ENCODE measurements at places on chromosomes 12 and 14.

GRCh38 chr14:76995279-76996035 is 33.1 kb downstream of the IRF2BPL start:
- DNase-seq, result no peak

DNA sequence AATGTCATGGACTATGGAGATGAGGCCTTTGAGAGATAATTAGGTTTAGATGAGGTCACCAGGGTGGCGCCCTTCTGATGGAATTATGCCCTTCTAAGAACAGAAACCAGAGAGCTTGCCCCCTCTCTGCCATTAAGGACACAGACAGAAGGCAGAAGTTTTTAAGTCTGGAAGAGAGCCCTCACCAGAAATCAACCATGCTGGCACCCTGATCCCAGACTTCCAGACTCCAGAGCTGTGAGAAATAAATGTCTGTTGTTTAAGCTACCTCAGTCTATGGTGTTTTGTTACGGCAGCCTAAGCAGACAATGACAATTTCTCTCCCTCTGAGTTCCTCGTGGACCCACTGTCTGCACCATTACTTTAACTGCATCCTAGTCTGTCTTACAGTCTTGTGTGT is 382.0 kb downstream of the GXYLT1 start:
- no peak for DNase-seq

DNA sequence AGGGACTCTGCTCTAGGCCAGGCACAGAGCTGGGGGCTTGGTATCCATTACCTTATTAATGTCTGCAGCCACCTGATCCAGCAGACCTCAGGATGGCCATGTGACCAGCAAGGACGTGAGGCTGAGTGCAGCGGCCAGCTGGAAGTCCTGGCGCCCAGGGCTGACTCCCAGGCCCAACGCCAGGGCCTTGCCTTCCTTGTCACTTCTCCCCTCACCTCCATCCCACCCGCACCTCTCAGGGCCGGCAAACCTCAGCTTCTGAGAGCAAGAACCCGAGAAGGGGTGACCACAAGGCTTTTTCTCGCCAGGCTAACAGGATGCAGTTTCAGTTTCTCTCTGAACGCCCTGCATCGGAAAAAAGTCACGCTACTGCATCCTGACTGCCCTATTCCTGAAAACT is 15.4 kb downstream of the RAB35 start:
- no peak for DNase-seq

GRCh38 chr14:102883089-102883541 is 39.3 kb upstream of the AMN start:
- DNase-seq, result no peak

DNA sequence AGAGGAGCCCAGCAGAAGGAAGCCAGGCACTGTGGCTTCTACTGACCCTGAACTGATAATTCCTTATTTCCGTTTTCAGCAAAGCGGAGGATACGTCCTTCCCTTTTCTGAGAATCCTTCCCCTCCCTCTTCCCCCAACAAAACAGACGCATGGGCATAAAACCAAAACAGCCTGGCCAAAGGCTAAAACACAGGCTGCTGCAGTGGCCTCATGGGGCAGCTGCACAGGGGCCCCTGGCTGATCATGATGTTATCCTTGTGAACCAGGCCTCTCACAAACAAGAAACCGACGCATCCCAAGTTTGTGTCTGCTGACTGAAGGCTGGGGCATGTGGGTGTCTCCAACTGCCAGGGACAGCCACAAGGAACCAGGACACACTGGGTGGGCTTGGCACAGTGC is 23.4 kb upstream of the STON2 start:
- no peak for DNase-seq

DNA sequence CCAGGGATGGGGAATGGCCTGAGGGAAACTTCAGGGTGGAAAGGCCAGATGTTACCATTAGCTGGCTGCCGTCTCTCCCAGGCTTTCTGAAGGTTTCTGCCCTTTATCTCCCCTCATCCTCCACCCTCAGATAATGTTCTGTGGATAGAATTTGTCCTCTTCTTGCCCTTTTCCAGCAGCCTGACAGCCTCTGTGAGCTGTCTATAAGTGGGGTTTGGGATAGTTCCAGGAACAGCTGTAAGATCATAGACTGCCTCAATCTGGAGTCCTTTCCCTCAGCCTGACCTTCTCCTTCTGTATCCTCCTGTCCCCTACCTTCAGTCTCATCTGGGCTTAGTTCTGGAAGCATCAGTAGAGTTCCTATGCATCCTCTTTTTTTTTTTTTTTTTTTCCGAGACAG is 2.8 kb upstream of the RND1 start:
- no peak for DNase-seq

DNA sequence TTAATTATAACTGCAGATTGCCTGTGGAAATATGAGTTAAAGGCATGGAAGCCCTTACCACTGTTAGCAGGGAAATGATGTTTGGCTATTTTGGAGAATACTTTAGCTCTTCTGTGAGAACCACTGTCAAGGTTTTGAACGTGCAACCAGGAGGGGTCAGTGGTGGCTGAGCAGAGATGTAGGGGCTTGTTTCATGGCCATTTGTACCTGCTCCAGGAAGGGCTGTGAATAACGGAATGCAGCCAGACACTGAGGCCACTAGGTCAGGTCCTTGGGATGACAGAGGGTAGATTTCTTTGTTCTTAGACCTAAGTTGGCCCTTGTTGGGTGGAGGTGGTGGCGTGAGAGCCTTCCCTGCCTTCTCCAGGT is 8.3 kb downstream of the TRAF3 start:
- no peak for DNase-seq

- DNase-seq, result no peak
Measured at GRCh38 chr14:28751467-28752058, 15.0 kb upstream of the FOXG1 start.

DNA sequence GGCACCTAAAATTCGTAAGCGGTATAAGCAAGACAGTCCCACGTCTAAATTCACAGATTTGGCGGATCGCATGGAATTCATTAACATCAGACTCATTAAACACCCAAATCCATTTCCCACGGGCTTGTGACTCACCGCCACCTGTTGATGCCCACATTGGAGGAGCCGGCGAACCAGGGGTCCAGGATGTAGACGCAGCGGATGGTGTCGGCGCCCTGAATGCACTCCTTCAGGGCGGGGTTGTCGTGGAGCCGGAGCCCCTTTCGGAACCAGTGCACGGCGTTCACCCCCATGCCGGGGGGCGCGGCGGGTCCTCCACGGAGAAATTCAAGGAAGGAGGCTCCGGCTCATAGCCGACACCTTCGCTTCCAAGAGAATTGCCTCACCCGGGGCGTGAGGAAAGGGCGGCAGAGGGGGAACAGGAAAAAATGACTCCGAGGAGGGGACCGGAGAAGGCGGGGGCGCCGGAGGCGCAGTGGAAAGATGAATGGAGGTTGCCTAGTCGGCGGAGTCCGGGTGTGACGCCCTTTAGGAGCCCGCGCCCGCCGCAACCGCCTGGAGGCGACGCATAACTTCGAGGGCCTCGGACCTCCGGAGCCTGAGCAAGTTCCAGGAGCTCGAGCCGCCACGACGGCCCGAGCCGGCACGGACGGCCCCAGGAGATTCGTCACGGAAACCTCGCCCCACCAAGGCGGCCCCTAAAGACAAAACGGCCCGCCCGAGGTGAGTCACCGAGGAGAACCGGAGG is 506 bp downstream of the CRY1 start:
- DNase-seq, result no peak

GRCh38 chr12:85036733-85037132 is 582 bp downstream of the LRRIQ1 start:
- no peak for DNase-seq

DNA sequence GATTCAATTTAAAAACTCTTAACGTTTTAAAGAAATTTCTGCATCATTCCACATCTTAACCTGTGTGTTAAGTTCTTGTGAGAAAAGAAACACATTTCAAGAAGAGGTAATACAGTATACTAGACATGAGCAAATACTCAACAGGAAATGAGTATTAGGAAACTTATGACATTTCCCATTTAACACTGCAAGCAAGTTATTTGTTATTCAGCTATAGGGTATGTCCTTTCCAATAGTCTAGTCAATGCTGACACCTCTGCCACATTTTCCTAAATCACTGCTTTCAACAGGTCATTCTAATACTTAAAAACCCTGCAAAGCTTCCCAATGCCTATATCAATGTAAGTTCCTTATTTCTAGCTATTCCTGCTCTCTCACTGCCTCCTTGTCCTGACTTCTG is 93.1 kb downstream of the DDHD1 start:
- DNase-seq, result no peak

- DNase-seq, result no peak
Measured at GRCh38 chr12:41683023-41683422, 461.7 kb downstream of the GXYLT1 start.

- no peak for DNase-seq
Measured at GRCh38 chr12:39813776-39814175, 194.2 kb upstream of the ABCD2 start.

GRCh38 chr12:91819132-91819447 is 326.6 kb downstream of the BTG1 start:
- no peak for DNase-seq

DNA sequence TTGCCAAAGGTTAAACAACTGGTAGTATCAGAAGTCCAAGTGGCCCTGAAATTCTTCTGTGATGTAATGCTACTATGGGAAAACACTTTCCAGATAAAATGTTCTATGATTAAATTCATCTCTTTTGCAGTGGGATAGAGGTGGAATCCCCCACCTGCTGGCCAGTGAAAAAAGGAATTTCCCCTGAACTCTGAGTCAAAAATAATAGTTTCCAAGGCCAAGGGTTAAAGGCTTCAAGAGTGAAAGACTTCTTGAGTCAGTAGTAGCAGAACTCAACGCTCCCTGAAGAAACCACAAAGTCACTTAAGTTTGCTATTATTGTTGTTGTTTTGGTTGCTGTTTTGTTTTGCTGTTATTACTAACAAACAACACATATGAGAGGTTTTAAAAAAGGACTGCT is 330.8 kb downstream of the SOX5 start:
- DNase-seq, result no peak
